ENCODE measurements at places on chromosomes 6 and 20.
A peak's percentile ranks its signal among the peaks of the same experiment; 100 is the strongest.

DNA sequence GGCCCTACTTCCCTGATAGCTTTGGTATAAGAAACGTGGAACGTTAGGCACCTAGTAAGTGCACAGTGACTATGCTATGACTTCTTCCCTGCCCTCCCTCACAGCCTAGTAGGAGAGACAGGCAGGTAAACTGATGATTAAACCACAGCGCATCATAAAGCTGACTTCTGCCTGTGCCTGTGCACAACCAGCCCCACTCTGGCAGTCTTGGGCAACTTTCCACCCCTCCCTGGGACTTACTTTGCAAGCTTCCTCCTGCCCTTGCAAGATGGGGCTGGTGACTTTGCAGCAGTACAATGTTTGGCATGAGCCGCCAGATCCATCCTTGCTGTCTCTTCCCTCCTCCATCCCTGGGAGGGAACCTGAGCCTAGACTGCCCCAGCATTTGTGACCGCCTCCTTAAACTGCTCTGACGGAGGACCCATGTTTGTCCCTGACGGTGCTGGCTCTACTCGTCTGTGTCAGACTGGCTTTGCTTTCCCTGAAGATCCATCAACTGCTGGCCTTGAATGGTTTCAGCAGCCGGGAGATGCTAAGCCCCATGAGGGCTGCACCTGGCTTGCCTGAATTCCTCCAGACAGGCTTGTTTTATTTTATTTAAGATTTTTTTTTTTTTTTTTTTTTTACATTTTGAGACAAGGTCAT, 36.1 kb downstream of the EFCAB8 start:
- no peak for DNase-seq

GRCh38 chr6:37547564-37548061, 47.9 kb upstream of the CCDC167 start:
- no peak for DNase-seq

GRCh38 chr20:37990571-37991151, 42.6 kb downstream of the TTI1 start:
- DNase-seq = peak; percentile 30

DNA sequence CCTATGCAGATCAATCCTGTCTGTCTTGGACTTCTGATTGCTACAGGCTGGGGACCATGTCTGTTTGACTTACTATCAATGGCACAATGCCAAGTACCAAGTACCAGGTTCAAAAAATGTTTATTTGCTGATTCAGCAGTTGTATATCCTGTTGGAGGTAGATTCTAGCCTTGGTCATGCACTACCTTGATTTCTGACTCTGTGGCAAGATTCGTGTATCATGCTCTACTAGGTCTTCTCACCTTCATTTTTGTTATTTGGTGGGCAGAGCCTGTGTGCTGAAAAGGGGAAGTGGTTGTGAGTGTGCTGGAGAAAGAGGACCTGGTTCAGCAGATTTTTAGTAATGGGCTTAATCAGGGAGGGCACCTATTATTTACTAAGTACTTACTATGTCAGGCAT, 192.4 kb upstream of the MYLIP start:
- no peak for DNase-seq

- DNase-seq = no peak
Measured at GRCh38 chr6:141316236-141316635, 816.5 kb upstream of the GJE1 start.

GRCh38 chr6:140253096-140253495, 878.6 kb upstream of the CITED2 start:
- DNase-seq = no peak

DNA sequence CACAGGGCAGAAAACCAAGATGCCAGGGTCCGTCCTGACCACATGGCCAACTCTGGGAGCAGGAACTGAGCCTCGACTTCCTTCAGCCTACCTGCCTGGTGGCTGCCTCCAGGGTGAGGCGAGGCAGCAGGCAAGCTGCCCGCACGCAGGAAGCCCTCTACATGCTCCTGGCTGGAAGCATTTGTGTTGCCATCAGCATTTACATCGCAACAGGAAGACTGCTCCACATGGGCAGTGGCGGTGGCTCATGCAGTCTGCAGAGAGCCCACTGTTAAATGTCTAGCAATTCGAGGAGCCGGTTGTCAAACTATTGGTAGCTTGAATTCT, 233.8 kb downstream of the SYNDIG1 start:
- DNase-seq = no peak

DNA sequence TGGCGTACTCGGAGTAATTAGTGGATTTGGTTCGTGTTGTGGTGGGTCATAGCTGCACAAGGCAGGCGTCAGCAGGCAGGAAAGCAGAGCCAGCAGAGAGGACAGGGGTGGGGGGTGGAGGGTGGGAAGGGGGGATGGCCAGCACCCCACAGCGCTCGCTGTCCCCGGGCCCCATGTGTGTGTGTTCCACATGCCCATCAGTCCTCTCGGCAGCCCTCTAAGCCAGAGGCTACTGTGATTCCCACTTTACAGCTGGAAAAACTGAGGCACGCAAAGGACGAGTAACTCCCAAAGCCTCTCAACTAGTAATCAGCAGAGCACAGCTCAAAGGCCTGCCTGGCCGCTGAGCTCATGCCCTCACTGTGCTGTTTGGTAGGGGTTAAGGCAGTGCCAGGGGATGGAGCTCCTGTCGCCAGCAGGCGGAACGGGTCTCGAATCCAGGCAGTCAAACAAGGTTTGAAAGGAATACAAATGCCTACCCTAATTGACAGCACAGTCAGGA, 175.2 kb downstream of the ZDHHC14 start:
- DNase-seq = no peak

DNA sequence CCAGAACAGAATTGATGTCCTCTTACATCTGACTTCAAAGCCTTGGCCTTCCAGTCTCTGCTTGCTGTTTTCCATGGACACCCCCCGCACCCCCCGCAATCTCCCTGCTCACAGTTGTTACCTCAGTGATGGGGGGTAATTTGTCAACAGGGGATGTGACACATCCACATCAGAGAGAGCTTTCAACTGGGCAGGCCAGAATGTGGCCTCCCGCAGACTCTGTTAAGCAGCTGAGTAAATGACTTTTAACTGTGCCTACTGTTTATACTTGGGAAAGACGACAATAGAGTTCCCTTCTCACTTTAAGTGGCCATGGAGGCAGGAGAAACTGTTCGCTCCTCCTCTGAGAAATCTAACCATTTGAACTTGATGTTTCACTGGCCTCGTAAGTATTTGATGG, 51.0 kb downstream of the TXNDC5 start:
- no peak for DNase-seq

DNA sequence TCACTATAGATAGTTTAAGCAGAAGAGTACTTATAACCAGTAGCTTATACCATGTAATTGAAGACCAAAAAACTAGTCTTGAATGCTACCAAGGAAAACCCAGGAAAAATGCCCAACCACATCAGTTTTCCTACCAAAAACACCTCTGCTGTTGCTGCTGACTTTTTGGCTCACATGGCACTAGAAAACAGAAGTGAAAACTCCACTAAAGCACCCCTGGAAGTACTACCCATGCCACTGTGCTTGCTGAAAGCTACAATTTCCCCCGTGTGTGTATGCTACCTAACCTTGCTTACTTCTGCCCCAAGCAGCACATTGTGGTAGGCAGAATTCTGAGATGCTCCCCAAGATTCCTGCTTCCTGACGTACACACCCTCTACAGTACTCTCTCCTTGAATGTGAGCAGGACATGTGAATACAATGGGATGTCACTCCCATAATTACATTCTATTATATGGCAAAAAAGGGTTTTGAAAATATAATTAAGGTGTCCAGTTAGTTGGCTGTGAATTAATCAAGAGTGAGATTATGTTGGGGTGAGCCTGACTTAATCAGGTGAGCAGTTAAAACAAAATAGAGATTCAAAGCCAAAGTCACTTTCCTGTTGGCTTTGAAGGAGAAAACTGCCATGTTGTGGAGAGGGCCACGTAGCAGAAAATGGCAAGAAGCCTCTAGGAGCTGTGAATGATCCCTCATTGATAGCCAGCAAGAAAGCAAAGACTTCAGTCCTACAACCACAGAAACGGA, 209.8 kb upstream of the MARCKS start:
- no peak for DNase-seq

DNA sequence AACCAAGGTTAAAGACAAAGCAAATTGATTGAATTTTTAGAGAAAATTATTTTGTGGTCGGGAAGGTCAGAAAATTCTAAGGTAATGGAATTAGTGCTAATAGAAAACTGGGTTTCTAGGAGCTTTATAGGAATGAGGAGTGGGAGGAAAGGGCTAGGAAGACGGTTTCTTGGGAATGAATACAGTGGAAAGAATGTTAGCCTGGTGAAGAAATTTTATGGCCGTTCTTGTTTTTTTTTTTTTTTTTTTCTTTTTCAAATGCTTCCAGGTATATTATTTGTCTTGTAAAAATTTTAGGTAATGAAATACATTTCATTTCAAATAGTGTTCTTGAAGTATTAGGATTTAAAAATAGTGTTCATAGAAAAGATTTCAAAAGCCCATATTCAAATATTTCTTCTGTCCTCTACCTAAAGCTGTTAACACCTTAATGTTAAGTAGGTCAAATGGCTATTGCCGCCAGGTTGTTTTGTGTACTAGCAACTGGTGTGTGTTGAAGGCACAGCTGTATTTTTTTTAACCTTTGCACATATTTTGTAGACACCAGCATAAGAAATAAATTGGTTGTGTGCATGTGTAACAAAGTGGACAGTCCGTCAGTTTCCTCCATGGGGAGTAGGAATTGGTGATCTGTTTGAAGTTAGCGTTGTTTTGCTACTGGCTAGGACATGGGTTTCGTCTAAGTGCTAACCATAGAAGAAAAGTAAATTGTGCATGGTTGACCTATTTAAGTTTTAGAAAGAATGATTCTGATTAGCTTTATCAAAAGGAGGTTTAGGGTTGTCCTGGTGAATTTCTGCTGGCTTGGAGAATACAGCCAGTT, 32.3 kb downstream of the AFDN start:
- DNase-seq = no peak

- no peak for DNase-seq
Measured at GRCh38 chr20:37288091-37288490, 1.4 kb upstream of the MANBAL start.

GRCh38 chr20:1225783-1226654, at the start of gene RAD21L1:
RAD21L1 (plus strand) TSS chr20:1226044; CDS start chr20:1228454, 2,410 bp downstream.
- peak; percentile 81 for DNase-seq

Data from stimulated activated CD4-positive, alpha-beta T cell treated with anti-CD3 and anti-CD28 coated beads, Interleukin-12 subunit alpha, Interleukin-12 subunit beta, amount 100 ng/mL, for 48 hours (primary cell).